ENCODE measurements at places on chromosomes 1 and 21. TPM values are rescaled to one million over a fixed set of nuclear protein-coding genes. Genes with fewer than 3 reads are reported as not detected.

MX2 gene
- total RNA-seq = 9.2 TPM

GRCh38 chr1:3464649-3465025 is 10.2 kb downstream of the ARHGEF16 start:
- no peak for DNase-seq

DNA sequence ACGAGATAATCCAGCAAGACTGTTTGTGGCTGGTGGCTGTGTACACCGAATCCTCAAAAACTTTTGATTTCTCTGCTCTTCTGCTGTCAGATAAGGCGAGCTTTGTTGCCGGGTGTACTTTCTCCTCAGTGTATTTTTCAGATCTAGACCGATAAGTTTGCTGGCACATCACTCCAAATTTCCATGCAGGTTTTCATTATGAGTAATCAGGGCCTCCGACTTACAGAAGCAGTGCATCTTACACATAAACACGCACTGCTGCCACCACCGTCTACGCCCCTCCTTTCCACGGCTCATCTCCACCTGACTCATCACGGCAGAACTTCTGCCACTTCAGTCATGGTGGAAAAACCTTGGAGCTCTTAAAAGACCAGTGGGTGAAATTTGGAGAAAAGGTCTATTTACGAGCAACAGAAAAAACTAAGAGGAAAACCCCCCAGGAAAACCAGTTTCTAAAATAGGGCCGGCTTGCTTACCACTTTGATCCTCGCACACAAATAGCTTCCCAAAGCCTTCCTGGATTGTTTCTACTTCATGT is 7.7 kb downstream of the ZBTB21 start:
- peak; percentile 87 for DNase-seq

DNA sequence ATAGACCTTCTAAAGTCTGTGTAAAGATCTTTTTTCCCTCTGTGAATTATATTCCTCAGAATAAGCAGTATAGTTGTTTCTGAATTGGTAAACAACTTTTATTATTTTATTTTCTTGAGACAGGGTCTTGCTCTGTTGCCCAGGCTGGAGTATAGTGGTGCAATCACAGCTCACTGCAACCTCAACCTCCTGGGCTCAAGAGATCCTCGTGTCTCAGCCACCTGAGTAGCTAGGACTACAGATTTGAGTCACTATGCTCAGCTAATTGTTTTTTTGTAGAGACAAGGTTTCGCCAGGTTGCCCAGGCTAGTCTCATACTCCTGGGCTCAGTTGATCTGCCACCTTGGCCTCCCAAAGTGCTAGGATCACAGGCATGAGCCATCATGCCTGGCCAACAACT is 26.6 kb upstream of the HMGN1 start:
- no peak for DNase-seq

DNA sequence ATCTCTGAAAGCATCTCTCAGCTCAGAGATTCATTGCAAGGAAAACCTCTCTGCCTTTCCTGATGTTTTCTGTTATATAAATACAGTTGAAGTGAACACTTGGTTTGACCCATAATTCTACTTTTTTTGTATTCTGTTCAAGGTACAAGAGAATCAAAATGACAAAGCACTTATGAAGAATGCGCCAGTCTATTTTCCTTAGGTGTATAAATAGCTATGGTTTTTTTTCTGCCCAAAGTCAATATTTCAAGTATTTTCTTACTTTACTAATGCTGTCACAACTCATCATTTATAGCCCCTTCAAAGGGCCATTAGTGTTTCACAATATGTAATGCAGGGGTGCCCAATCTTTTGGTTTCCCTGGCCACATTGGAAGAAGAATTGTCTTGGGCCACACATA is 142.5 kb upstream of the C1orf105 start:
- DNase-seq = no peak

- no peak for DNase-seq
Measured at GRCh38 chr1:177133977-177134538, 30.5 kb downstream of the ASTN1 start.

GRCh38 chr1:96926176-96926575 is 204.6 kb downstream of the PTBP2 start:
- DNase-seq = no peak

DNA sequence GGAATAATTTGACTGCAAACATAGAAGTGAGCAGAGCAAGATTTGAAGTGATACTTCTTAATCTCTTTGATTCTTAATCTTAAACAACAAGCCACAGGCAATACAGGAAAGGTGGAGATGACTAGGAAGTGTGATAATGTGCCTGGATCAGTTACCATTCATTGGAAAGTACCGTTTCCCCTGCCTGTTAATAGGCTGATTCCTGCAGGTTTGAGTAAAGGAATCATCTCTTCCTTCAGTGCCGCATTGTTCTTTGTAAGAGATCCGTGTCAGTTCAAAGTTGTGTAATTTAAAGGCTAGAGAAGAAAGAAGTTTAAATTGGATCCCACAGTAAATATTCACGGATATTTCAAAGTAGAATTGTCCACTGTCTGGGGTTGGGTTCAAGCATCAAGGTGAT is 43.5 kb upstream of the BCL10 start:
- DNase-seq = no peak

- DNase-seq = no peak
Measured at GRCh38 chr1:46638921-46639320, 22.3 kb upstream of the MOB3C start.

DNA sequence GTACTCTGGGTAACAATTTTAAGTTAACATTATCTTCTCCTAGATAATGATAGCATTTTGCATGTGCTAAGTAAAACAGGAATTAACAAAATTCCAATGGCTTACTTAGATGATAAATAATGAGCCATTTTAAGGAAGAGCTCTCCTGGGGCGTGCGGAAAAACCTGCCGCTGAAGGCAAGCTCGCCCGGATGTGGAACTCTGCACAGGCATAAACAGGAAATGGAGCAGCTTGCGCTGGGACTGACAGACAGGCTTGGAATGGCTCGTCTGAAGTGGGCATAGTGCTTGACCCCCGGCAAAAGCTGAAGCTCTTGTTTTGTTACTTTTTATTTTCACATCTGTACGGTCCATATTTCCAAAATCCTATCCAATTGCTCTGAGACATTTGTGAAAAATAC is 169.2 kb downstream of the ZNF281 start:
- DNase-seq = no peak

- no peak for DNase-seq
Measured at GRCh38 chr1:107899655-107900054, 65.3 kb downstream of the VAV3 start.

- DNase-seq = no peak
Measured at GRCh38 chr1:66372522-66373101, 161.3 kb upstream of the SGIP1 start.

DNA sequence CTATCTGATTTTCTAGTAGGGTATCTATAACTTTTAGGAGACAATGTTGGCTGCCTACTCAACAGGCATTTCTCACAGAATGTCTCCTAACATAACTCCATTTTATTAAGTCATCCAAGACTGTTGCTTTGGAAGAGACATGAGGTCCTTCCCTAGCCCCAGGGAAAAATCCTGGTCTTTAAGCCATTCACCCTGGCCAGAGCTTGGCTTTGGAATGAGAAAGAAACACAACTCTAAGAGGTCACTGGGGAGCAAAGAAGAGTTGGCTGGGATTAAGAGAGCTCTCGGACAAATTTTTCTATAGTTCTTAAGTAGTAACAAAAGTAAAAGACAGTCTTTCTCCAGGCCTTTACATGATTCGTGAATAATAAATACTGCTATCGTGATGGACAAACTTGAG is 57.9 kb downstream of the PCNX2 start:
- no peak for DNase-seq

GRCh38 chr21:19245188-19245580 is 841.6 kb upstream of the TMPRSS15 start:
- DNase-seq = no peak

GRCh38 chr1:87963556-87963955 is 634.9 kb downstream of the LMO4 start:
- no peak for DNase-seq

DNA sequence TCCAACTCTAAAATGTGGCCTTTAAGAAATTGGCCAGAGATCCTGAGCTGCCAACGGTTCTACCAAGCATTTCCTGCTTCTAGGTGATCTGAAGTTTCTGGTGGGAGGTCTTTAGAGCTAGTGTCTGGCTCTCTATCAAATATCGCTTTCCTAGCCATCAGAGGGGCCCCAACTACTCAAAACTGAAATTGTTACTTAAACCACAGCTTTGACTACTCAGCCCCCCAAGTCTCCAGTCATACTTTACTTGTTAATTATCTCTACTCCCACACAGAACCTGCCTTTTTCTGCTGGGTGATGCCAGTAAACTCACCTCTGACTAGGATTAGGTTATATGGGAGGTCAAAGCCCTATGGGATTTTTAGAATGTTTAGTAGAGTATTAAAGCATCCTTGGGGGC is 95.1 kb downstream of the FASLG start:
- DNase-seq = peak; percentile 76

DNA sequence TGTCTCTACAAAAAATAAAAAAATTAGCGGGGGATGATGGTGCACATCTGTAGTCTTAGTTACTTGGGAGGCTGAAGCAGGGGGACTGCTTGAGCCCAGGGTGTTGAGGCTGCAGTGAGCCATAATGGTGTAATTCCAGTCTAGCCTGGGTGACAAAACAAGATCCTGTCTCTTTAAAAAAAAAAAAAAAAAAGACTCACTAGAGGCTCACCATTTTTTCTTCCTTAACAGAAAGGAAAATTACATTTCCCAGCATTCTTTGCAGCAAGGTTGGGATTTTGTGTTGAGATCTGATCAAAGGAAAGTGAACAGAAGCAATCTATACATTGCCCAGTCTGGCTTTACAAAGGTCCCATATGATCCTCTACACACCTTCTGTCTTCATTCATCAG is 21.5 kb downstream of the GFI1 start:
- DNase-seq = no peak
